Dorsolateral prefrontal cortex (tissue), 122 donors: ENCODE measurements at places on chromosomes 6 and 20.
A peak's percentile ranks its signal among the peaks of the same experiment; 100 is the strongest.

DNA sequence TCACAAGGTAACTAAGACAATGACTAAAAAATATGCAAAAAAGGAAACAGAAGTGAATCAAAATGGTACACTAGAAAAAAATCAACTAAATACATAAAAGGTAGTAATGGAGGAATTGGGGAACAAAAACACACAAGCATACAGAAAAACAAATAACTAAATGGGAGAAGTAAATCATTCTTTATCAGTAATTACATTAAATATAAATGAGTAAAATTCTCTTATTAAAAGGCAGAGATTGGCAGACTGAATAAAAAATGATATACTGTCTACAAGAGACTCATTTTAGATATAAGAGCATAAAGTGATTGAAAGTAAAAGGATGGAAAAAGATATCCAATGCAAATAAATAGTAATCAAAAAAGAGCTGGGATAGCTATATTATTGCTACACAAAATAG lies 39.4 kb upstream of the VEGFA start:
- DNase-seq: no peak

DNA sequence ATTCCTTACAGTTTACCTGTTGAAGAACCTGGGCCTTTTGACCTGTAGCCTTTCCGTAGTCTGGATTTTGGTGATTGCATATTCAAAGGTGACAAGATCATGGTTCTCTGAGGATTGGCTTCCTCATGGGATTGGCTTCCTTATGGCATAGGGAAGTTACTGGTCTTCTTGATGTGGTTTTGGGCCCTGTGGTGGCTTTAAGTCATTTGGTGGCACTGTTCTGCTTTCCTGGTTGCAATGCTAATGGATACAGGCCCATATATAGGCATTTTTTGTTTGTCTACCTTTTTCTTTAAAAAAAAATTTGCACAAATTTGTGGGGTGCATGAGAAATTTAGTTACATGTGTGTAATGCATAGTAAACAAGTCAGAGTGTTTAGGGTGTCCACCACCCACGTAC lies 185.7 kb downstream of the CDKAL1 start:
- no peak for DNase-seq

GRCh38 chr6:951399-952181 lies 258.7 kb upstream of the EXOC2 start:
- no peak for DNase-seq

DNA sequence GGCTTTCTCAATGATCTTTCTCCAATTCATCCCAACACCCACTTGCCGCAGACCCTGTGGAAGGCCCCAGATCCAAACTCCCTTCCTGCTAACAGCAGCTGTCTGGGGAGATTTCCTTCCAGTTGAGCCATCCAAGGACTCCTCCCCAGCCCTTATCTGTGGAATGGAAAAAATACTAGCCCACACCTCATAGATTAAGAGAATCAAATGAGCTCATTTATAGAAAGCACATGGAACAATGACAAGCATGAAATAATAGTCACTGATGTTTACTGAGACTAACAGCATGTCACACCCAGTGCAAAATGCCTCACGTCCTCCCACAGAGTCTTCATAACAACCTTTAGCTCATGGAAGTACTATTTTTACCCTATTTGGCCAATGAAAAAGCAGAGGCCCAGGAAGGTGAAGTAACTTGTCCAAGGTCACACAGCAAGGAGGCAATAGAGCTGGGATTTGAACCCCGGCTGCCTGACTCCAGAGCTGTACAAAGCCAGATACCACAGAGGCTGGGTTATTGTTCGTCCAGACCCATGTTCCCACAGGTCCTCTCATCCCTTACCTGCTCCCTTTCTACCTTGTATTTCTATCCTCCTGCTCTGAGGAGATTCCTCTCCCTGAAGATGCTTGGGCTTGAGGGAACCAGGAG lies 23.4 kb upstream of the PTGIS start:
- no peak for DNase-seq

DNA sequence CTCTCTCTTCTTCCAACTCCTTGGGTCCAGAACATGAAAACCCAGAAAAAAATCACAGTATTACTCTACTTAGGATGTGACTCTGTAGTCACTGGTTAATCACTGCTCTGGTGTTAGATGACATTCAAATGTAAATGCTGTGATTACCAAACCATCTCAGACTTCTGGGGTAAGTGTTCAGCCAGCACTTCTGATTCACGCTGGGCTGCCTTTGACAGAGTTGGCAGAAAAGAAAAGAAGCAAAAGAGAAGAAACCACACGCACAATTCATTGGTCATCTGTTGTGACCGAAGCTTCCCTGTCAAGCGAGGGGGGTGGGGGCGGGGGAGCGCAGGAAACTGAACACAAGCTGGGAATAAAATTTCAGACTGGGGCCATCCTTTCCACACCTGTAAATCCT lies 82.7 kb downstream of the PSMG4 start:
- DNase-seq: no peak

DNA sequence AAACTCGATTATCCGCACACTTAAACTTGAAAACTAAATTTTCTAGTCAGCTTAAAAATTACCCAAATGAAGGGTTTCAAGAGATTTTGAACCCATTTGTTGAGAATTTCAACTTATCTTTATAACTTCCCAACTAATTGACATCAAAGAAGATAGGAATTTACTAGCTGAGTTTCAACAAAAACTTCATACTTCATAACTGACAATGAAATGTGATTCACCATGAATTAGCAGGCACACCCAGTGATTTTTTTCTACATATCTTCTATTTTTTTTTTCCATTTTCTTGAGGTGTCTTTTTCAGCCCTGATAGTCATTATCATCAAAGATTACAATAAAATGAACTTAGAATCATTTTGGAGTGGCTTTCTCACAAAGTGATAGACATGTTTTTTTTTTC lies 26.7 kb downstream of the TNFAIP3 start:
- no peak for DNase-seq

GRCh38 chr20:58987790-58988564 lies 6.9 kb downstream of the NELFCD start:
- DNase-seq: peak; percentile 2

DNA sequence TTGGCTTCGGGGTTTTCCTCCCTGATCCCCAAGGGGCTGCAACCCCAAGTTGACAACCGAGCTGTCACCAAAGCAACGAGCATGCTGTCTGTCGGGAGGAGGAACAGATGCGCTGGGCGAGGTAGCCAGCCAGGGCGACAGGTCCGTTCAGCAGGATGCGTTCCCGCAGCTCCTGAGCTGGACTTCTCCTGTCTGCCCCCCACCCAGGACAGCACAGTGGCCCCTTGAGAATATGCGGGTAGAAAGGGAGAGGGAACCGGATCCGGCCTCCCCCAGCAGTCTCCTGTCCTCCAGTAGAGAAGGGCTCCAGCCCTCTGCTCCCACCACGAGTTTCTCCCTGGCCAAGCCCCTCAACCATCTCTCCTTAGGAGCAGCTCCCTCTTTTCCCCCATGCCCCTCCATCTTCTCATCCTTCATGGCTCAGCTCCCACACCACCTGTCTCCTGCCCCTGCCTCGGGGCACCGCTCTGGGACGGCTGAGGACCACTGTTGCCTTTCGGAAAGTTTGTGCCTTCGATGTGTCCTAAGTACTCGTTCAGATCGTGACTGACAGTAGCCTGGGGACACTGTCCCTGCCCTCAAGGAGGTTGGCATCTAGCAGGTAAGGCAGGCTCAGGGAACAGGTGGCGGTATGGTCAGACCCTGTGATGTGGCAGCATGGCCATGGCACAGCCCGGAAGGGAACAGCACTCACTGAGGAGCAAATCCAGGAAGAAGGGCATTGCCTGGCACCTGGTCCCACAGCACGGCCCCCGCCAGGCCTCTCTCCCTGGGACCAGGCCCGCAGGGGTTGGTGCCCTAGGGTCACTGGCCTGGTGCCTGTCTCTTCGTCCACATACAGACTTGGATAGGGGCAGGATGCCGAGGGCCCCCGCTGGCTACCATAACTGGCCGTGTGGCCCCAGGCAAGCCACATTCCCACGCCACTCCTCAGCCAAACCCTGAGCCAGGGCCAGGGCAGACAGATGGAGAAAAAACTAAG lies 96.3 kb downstream of the ASXL1 start:
- DNase-seq: no peak

- DNase-seq: no peak
Observed at GRCh38 chr6:127570739-127571389, 6.1 kb upstream of the C6orf58 start.

DNA sequence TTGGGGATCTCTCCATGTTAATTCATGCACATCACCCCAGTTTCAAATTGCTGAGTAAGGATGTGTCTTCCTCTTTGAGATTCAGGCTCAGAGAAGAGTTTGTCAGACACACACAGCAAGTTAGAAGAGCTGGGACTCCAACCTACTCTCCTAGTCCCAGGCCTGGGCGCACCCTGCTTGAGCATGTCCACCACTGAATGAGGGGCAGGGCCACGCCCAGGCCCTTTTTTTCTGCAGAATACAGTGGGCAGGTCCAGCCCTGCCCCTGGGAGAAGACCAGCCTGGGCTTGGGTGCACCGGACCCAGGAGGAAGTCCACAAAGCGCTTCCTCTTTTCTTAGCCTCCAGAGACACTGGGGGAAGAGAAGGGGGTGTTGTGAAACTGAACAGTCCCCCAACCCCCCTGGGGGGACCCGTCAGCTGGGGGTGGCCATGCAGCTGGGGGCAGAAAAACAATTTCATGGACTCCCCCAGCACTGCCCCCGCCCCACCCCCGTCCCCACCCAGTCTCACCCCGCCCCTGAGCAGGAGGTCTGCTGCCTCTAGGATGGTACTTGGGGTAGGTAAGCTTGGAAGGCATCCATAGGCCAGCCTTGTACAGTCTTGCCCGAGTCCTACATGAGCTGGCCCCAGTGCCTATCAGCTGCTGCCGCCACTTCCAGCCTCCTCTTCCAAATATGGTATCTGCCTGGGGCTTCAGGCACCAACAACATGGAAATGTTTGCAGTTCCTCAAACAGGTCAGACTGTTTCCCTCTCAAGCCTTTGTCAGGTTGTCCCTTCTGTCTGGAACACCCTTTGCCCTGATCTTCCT lies 11.7 kb upstream of the HCK start:
- no peak for DNase-seq

DNA sequence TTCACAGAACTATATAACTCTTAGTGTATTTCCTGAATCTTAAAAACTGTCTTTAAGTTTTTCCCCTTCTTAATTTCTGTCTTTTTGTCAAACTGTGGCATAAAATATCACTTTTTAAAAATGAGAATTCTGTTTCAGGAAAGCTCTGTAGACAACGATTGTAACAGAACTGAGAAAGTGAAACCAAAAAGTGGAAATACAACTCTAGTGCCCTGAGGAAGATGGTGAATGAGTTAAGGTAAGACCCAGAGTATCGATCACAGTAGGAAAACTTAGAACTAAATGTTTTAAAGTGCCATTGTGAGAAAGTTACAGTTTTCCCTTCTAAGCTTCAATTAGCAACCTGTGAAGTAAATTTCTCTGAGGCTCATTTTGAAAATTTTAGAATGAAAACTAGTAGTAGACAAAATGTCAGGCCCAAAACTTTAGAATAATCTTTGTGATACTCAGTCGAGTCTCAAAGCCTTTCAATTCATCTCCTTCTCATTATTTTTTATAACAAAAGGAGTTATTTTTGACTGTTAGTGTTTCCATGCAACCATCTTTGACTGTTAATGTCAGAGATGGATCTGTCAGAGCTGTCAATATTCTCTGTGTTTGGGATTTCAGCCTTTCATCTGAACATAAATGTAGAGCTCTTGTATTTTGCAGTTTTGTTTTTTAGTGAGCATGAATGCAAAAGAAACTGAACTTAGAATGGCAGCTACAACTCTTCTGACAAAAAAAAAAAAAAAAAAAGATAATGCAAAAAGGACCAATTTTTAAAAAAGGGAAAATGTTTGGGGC lies 19.0 kb upstream of the TRDN start:
- no peak for DNase-seq

DNA sequence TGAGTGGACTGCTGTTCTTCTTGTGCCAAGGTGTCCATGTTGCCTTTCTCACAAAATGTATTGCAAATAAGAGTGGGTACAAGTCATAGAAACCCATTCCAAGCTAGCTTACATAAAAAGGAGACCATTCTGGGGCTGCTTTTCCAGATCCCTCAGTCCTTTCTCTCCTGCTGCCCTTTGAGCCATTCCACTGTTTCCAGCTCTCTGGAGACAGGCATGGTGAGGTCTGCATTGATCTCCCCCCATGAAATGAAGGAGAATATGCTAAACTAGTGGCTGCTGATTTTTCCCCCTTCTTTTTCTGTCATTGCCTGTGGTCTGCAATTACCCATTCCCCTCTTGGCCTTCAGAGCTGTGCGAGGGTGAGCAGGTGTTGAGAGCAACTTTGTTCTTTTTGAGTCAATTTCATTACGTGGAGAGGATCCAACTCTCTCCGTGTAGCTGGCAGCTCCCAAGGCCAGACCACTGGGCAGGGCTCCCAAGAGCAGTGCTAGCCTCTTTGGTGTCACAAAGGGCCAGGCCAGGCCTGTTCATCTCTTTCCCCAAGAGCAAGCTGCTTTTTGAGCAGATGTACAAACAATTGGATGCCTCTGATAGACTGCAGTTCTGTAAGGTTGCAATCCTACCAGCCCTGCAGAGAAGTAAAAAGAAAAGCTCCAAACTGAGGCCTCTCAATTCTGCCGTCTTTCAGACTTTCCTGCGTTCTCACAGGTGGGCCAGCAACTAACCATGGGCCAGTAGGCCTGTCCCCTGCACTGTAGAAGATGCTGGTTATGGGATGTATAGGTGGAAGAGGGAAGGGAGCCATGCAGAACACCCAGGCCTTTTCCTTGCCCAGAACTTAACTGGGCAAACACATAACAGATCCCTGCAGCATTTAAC lies 96.1 kb upstream of the ARMC2 start:
- DNase-seq: no peak

DNA sequence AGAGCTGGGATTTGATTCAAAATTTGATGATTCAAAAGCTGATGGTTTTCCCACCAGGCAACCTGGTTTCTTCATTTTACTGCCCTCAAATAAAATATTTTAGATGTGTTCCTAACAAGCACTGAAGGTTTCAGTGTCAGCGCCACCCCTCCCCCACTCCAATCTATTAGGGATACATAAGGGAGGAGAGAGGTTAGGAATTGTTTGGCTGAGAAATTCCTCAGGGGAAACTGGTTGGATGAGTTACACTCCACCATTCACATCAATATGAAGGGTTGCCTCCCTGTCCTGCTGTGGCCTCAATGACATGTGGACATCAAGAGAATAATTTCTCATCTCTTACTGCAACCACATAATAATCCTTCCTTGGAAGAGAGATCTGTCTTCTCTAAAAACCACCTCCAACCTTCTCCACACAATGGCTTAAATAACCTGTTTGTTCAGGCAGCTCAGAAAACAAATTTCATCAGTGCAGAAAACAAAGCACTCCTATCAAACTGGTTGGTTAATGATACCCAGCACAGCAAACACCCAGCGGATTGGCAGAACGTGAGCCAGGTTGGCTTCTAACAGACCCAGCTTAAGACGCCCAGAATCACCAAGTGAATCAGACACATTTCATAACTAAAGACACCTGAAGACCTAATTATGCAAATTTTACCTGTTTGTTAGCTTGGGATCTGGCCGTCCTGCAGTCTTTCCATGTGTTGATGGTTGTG lies 136.0 kb upstream of the SGK1 start:
- no peak for DNase-seq

GRCh38 chr6:49339096-49339495 lies 124.0 kb downstream of the MMUT start:
- no peak for DNase-seq
